Myocyte (in vitro differentiated cells): ENCODE measurements at places on chromosomes 13 and 19.

DNA sequence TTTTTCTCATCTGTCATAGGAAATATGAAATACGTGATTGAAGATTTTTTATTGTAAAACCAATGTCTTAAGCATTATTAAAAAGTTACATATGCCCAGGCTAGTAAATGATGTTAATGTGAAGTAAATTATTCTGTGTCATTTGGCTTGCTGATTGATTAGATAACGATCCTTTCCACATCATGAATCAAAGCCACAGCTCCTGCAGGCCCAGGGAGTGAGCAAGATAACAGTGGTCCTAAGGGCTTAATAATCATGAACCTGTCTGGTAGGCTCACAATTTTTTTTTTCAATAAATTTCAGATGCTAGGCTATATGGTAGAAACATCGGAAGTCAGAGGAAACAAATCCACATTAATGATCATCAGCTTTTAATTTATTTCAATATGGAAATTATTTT, 269.0 kb upstream of the SLC10A2 start:
- no peak for DNase-seq

DNA sequence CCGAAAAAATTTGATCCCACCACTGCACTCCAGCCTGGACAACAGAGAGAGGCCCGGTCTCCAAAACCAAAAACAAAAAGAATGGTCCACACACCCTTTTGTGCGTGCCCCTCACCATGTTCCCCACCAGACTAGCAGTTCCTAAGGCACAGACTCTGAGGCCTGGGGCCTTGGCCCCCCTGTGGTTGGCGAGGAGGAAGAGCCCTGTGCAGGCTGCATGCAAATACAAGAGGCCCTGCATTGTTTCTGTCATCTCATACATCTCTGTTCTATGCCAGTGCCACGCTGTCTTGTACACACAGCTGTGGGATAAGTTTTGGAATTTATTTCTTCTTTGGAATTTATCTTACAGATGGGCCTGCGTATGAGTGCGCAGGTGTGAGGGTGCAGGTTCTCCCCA, 4.7 kb upstream of the YJEFN3 start:
- DNase-seq: no peak

DNA sequence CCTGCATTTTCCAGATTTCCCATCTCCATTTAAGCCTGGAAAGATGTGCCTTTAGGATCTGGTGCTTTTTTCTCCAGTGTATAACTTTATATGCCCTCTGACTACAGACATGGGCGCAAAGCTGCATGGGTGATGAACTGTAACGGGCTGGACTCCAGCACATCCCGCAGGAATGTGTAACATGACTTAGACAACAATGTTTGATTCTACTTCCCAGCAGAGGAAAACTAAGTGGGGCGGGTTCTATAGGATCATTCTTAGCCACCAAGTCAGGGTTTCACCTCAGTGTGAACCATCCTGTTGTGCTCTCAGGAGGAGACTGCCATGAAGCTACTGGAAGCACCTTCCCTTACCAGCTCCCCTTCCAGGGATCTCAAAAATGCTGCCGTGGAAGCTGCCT, 93.2 kb upstream of the SERP2 start:
- DNase-seq: no peak

DNA sequence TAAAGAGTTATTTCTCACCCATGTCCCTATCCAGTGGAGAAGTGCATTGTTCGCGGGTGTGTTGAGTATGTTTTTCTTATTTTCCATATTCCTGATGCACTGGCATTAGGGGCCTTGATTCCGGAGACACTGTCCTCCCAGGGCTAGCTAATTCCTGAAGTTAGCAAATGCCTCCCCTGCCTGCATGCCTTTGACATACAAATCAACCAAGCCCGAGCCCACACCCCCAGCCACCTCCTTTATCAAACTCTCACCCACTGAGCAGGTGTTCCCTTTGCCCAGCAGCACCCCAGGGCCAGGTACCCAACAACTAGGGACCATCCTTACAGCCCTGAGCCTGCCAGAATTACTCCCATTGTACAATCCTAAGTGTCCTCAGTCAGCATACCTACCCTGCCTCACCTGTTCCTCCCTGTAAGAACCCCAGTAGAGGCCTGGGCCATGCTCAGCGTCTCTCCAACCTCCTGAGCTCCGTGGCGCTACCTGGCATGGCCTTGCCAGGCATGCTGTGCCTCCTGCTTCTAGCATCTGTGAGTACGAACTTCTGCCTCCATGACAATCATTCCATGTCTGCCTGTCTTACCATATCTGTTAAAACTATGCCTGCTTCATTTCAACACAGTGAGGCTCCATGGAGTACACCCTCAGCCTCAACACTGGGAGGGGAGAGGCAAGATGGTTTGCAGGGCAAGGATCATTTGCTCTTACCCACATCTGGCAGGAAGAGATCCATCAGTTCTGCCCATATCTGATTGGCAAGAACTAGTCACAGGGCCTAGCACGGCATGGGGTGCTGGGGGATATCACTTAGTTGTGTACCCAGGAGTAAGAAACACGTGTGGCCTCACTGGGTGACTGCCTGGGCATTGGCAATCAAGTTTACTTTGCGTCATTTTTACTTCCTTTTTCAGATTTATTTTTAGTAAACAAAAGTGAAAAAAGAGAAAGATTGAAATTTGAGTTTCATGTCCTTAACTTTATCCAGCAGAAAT, 203.9 kb downstream of the SHISA2 start:
- no peak for DNase-seq
